GM03348 (cell line): ENCODE measurements at places on chromosomes 7 and 10.

GRCh38 chr7:91827169-91827568, 53.3 kb downstream of the MTERF1 start:
- DNase-seq = no peak

DNA sequence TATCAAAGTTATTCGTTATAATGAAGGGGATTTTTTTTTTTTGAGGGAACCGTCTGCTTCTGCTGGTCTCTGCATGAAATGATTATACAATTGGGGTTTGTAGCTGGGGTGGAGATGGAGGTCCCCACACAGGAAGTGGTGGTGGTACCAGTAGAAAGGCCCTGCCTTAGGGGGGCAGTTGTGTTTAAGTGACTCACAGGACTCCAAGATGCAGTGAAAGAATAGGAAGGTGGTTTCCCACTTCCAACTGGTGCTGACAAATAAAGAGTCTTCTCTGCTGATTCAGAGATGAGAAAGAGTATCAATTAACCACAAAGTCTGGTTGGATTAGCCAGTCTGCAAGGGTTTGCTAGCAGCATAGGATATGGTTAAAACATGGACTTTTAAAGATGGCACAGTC, 376.0 kb downstream of the SORCS3 start:
- no peak for DNase-seq

DNA sequence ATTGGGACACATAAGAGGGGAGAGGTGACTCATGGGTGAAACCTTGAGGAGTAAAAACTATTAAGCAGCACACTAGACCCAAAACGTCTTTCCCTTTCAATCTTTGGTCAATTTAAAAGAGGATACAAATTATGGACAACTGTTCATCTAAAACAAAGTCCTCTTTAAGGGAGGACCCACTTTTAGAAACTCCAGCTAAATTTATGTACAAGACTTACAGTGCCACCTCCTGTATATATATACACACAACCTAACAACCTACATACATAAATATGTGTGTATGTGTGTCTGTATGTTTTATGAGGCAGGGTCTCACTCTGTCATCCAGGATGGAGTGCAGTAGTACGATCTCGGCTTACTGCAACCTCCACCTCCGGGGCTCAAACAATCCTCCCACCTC, 18.1 kb upstream of the ZC3HAV1 start:
- DNase-seq = no peak

- no peak for DNase-seq
Measured at GRCh38 chr10:82692458-82692857, 817.5 kb downstream of the NRG3 start.

DNA sequence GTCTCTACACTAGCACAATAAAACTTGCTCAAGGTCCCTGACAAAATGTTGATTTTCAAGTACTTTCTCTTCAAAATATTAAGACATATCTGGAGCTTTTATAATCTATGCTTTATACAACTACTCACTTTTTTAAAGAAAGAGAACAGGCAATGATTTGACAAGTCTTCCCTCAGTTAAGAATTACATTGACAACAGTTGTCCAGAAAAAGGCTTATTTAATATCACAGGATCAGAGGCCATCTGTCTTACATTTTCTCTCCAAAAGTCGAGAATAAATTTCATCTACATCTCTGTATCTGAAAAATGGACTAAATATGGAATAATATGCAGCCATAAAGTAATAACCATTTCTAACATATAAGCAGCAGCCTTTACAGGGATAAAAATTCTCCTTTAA, 8.2 kb upstream of the RNF148 start:
- DNase-seq = no peak
